ENCODE measurements at places on chromosomes 5 and 9.

- peak; percentile 32 for DNase-seq
Observed at GRCh38 chr5:134184155-134185135, 7.7 kb upstream of the SKP1 start.

GRCh38 chr5:1936413-1936812, 53.7 kb upstream of the IRX4 start:
- no peak for DNase-seq

DNA sequence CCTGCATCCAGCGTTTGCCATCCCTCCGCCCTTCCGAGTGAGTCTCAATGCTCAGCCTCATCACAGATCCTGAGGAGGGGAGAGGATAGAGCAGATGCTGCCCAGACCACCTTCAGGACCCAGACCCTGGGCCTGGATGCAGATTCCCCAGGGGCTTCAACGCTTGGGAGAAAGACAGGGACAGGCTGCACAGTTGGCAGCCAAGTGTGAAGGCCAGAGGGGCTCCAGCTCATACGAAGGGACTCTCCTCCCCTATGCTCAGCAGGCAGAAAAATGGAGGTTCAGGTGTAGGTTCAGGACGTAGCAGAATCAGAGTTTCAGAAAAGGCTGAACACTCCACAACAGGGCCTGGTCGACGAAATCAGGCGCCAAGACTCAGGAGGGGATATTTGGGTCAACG, 378.5 kb upstream of the IRX1 start:
- DNase-seq: no peak

DNA sequence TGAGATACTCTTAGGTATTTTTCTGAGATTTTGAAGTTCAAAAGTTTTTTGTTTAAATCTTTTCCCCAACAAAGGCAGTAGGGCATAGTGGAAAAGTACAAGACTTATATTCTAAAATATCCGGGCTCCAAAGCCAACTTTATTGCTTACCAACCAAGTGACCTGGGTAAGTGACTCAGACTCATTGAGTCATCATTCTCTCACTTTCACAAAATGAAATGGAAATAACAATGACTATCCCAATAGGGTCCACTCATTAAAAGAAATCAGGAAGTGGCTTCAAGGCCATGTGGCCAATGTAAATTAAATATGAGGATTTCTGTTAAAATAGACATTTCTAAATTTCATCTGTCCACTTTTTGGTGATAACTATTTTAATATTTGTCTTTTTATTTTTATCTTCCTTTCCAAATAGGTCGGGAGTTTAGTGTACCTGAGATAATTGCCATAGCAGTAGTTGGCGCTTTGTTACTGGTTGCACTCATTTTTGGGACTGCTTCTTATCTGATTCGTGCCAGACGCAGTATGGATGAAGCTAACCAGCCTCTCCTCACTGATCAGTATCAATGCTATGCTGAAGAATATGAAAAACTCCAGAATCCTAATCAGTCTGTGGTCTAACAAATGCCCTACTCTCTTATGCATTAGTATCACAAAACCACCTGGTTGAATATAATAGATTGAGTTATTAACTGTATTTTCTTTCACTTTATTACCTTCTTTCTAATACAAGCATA, 15.5 kb downstream of the TYRP1 start:
- DNase-seq: no peak

DNA sequence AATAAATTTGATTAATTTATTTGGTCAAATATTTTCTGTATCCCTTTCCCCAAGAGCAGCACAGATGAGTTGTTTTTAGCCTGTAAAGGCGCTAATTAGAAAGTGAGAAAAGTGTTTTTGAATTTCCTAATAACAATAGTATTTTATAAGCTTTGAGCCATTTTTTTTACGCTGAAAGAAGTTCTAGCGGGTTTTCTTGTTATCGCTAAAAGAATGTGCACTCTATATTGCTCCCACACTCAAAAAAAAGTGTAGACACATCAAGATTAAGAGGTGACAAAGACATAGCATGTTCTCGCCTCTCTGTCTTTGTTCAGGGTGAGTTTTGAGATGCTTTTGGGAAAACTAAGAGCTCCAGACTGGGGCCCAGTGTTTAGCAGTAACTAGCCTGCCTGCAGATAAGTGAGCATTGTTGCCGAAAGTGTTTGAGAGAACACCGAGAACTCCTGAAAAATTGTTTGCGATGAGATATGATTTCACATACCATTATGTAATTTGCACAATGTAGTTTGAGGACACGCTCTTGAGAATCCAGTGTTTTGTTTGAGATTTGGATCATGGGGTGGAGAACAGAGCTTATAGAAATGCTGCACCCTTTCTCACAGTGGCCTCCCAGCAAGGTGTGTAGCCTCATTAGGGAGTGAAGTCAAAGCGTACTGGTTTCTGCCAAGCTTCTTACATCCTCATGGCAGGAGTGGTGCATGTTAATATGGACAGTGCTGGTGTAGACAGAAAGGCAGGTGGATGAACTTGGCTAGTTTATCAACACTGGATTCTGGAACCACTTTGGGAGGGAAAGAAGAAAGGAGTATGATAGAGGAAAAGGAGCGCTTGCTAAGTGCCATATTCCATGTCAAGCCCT, 1.5 kb downstream of the F2R start:
- DNase-seq: no peak

DNA sequence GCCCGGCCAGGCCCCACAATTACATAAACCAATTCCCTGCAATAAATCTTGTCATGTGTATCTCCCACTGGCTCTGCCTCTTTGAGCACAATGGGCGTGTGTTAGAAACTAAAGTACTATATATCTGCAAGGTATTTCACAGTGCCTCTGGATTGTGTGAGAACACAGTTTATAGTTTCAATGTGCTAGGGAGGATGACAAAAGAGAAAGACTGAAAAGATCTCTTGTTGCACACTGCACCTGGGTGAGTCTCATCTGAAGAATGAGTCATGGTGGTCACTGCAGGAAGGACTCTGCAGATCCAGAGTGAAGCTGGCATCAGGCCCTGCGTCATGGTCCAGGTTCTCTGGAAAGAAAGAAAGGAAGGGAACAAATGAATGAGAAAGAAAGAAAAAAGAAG, 20.7 kb upstream of the CTSV start:
- DNase-seq: no peak

GRCh38 chr5:83590966-83591365, 119.4 kb downstream of the VCAN start:
- no peak for DNase-seq

GRCh38 chr5:93273176-93273575, 307.8 kb downstream of the NR2F1-AS1 start:
- DNase-seq: no peak

GRCh38 chr5:53936481-53937352, 373.7 kb downstream of the ARL15 start:
- DNase-seq: peak; percentile 36

- DNase-seq: no peak
Observed at GRCh38 chr5:159061834-159062474, 37.8 kb downstream of the EBF1 start.

- DNase-seq: no peak
Observed at GRCh38 chr9:5994493-5994892, 20.9 kb downstream of the RANBP6 start.

DNA sequence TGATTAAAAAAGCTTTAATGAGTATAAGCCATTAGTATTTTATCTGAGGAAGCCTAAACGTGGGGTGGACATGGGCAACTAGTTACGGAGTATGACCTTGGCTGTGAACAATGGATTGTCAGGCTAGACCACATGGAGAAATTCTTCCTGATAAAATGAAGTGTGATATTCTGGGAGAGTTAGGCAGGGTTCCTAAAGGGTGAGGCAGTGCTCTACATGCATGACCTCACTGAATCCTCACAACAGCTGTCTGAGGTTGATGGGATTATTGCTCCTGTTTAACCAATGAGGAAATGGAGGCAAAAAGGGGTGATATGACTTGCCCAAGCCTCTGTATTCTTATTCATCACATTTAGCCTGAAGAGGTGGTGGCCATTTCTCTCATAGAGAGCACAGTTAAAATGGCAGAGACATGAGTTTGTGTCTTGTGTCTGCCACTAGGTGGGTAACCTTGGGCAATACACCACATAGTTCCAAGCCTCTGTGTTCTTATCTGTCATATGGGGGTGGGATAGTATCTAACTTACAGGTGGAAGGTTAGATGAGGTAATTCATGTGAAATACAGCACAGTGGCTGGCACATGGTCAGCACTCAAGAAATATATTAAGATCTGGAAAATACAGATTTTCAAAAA, 96.1 kb upstream of the NR3C1 start:
- no peak for DNase-seq

- DNase-seq: no peak
Observed at GRCh38 chr5:2196989-2197619, 314.4 kb upstream of the IRX4 start.

DNA sequence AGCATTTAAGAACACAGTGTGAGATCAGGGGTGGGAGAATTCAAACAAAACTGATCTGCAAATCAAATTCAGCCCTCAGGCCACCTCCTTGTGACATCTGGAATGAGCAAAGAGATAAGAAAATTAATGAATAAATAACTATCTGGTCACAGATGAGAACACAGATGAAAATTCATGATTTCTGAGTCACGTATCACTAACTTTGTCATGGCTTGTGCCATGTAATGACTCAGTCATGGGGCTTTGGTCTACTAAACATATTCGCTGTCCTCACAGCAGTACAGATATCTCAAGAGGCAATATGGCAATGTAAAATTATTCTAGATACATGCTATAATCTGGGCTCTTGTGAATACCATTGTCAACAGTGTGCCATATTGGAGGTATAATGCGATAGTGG, 274.4 kb downstream of the MAN2A1 start:
- no peak for DNase-seq

DNA sequence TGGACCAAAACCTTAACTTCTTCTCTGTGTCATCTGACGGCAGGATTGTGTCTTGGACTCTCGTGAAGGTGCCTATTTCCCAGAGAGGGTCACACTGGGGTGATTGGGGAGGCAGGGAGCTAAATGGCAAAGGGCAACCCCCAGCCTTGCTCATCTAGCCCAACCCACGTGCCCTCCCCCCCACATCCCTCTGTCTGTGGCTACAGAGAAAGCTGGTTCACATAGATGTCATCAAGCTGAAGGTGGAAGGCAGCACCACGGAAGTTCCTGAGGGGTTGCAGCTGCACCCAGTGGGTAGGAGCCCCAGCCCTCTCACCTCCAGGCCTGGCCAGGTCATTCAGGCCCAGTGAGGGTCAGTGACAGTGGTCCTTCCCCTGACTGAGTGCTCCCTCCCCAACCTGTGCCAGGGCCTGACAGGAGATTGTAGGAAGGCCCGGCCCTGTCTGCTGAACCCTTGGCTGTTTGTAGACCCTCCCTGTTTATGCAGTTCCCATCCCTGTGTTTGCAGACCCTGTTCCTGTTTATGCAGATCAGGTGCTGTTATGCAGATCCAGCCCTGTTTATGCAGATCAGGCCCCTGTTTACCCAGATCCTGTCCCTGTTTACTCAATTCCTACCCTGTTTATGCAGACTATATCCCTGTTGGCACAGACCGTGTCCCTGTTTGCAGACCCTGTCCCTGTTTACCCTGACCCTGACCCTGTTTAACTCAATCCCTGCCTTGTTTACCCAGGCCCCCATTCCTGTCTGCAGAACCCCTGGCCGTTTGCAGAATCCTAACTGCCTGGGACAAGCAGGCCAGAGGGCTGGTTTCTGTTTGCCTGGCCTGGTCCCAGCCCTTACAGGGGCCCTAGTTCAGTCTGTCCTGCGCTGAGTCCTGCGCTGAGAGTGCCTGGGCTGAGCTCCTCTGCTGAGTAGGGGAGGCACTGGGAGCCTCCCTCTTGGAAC, 10.4 kb downstream of the ENHO start:
- DNase-seq: no peak

DNA sequence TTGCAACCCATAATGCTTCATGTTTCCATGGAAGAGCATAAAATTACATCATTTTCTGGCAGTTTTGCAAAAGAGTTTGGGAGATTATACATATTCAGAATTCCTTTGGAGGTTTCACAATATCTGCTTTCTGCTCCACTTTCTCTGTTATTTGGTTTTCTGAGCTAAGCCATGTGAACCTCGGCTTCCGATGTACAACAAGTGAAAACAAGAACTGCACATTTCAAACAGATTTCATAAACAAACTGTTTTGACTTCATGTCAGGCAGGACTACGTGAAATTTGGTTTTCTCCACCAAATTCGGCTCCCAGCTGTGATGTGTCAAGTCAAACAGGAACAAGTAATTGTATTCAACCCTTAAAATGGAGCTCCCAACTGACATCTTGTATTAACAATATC, 609.8 kb downstream of the IRX1 start:
- no peak for DNase-seq

- no peak for DNase-seq
Observed at GRCh38 chr5:125377141-125377540, 630.7 kb upstream of the ZNF608 start.

DNA sequence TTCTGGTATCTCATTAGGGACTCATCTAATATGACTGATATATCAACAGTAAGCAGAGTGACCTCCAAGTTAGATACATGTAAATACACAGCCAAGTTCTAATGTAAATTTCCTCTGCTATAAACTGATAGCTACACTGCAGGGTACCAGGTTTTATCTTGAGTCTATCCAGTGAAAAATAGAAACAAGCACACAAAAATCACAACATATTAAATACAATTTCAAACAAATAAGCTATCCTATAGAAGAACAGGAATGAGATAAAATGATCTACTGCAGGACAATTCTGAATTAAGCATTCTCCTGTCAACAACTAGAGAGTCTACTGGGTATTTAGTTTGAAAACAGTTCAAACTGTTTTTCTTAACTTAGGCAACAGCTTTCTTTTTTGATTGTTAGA, 42.7 kb downstream of the NR3C1 start:
- no peak for DNase-seq

GRCh38 chr9:13467157-13467556, 187.7 kb upstream of the MPDZ start:
- no peak for DNase-seq

- DNase-seq: no peak
Observed at GRCh38 chr5:148626986-148627385, 27.3 kb downstream of the HTR4 start.

DNA sequence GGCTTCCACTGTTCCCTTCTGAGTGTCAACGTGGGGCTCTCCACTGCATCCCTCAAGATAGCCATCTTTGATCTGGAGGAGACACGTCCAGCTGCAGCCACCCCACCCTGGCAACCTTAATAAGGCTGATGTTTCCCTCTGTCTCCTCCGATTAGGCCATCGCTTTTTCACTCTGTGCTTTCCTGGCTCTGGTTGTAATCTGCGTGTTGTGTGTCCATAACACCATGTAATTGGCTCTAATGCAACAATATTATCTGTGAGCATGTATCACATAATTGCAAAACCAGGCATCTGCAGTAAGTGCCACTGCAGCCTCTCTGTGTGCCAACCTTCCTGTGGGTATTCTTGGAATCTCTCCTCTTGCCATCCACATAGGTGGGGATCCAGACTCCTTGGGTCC, 249.9 kb upstream of the PANK3 start:
- no peak for DNase-seq

GRCh38 chr5:132265336-132266030, 8.0 kb downstream of the PDLIM4 start:
- peak; percentile 96 for DNase-seq

GRCh38 chr5:179060116-179061008, at the start of gene ZNF354C:
Gene ZNF354C (plus strand): TSS chr5:179060373. CDS start chr5:179062069, 1,696 bp downstream.
- peak; percentile 63 for DNase-seq
